ENCODE measurements at places on chromosomes 2 and 18.

- no peak for DNase-seq
Measured at GRCh38 chr2:24914713-24915112, 5.3 kb downstream of the ADCY3 start.

GRCh38 chr18:68764016-68764415 is 33.9 kb upstream of the CCDC102B start:
- DNase-seq = no peak

DNA sequence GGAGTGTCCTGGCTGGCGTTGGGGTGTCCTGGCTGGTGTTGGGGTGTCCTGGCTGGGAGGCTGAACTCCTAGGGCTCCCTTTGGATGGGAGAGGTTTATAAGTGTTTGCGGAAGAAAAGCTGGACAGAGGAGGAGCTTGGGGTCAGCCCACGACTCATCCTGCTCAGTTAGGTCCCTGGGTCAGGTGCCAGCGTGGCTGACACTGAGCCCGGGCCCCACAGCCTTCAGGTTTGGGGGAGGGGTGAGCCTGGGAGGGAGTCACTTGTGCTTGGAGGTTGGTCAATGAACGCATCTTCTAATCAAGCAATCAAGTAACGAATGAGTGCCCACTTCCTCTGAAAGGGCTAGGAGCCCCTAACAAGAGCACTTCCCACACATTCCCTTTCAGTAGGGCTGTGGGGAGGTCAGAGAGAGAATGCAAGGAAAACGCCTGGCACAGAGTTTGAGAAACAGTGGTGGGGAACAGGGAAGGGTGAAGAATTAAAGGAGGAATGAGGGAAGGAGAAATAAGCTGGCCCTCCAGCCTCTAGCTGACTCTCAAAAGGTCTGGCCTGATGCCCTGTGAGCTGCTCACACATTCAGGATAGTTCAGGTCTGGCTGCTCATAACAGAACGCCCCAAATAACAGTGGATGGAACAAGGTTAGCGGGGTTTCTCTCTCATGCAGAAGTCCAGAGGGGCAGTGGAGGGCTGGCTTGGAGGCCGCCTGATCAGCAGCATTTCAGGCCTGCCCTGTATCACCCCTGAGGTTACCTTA is 670 bp downstream of the KCNIP3 start:
- DNase-seq = no peak

GRCh38 chr2:97845818-97846217 is 132.4 kb downstream of the ZAP70 start:
- DNase-seq = no peak

DNA sequence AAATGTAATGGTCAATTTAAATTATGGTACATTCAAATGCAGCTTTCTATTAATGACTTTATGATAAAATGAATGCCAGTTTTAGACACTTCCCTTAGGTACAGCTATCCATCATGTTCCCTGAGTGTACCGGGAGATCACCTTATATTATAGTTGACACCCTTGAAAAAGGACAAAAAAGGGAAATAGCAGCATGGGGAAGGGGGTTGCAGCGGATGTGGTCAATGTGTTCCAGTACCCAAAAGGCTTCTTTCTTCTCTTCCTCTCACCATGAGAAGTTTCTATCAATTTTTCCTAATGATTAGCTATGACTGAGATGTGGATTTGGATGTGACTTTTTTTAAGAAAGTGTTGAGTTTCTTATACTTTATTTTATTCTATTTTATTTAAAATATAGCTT is 154.4 kb downstream of the CCDC85A start:
- DNase-seq = no peak

- no peak for DNase-seq
Measured at GRCh38 chr2:172374318-172375240, 52.8 kb upstream of the ITGA6 start.

- DNase-seq = no peak
Measured at GRCh38 chr2:164816900-164817299, 24.7 kb downstream of the COBLL1 start.

- no peak for DNase-seq
Measured at GRCh38 chr2:53842891-53843290, 16.9 kb downstream of the GPR75 start.

GRCh38 chr2:240936106-240936505 is 30.0 kb downstream of the CROCC2 start:
- DNase-seq = no peak

- DNase-seq = no peak
Measured at GRCh38 chr2:46117379-46117778, 179.8 kb upstream of the EPAS1 start.

DNA sequence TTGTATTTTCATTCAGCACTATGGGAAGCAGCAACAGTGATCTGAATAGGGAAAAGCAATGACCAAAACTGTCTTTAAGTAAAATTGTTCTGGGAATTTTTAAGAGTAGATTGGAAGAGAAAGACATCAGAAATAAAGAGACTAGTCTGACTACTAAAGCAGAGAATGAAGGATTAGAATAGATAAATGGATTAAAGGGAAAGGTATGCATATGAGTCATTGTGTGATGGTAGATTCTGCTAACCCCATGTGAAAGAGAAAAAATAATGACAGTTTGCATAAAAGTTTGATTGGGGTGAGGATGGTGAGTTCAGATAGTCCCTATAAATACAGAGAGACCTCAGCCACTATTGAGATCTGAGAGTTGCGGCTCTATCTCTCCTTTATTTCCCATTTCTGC is 139.6 kb upstream of the DCC start:
- DNase-seq = no peak

DNA sequence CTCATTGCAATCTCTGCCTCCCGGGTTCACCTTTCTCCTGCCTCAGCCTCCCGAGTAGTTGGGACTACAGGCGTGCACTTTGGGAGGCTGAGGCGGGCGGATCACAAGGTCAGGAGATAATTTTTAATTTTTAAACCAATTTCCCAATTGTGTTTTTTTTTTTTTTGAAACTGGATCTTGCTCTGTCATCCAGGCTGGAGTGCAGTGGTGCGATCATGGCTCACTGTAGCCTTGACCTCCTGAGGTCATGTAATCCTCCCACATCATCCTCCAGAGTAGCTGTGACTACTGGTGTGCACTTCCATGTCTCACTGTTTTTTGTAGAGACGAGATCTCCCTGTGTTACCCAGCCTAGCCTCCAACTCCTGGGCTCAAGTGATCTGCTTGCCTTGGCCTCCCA is 49.3 kb downstream of the GLS start:
- no peak for DNase-seq

DNA sequence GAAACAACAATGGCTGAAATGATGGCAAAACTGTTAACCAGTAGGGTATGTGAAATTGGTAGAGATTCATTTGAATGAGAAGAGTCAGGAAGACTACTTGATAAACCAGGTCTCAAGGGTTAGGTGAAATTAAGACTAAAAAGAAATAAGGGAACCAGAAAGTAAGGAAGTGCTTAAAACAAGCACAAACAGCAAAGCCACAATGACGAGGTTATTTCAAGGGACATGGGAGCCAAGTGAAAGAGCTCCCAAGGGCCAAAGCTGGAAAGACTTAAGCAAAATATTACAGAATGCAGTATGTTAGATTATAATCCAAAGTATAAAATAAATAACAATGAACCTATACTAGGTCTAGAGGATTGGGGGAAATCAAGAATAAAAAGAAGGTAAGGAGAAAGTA is 19.3 kb upstream of the CD302 start:
- no peak for DNase-seq

- DNase-seq = no peak
Measured at GRCh38 chr2:11155381-11156035, at the start of gene SLC66A3. Gene SLC66A3 (plus strand): TSS chr2:11155467. CDS start chr2:11155547, 80 bp downstream.

GRCh38 chr2:45264227-45265225 is 255.3 kb upstream of the SIX2 start:
- DNase-seq = no peak

DNA sequence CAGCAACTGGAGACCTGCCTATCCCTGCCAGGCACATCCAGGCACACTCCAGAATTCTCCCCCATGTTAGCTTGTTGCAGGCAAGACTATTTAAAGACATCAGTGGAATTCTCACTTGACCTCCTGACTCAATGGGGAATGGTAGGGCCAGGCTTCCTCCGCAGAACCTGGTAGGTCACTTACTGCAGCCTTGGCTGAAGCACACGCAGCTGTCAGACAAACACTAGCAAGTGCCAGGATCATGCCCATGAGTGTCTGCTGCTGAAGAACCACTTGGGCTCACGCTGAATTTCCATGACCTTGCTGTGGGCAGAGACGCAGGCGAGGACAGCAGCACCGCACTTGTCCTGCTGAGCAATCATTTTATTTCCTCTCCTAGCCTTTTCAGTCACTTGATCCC is 3.2 kb downstream of the LRRC30 start:
- no peak for DNase-seq

GRCh38 chr2:49845671-49846070 is 691.4 kb upstream of the FSHR start:
- no peak for DNase-seq

- DNase-seq = no peak
Measured at GRCh38 chr2:239268082-239268481, 132.7 kb downstream of the HDAC4 start.

DNA sequence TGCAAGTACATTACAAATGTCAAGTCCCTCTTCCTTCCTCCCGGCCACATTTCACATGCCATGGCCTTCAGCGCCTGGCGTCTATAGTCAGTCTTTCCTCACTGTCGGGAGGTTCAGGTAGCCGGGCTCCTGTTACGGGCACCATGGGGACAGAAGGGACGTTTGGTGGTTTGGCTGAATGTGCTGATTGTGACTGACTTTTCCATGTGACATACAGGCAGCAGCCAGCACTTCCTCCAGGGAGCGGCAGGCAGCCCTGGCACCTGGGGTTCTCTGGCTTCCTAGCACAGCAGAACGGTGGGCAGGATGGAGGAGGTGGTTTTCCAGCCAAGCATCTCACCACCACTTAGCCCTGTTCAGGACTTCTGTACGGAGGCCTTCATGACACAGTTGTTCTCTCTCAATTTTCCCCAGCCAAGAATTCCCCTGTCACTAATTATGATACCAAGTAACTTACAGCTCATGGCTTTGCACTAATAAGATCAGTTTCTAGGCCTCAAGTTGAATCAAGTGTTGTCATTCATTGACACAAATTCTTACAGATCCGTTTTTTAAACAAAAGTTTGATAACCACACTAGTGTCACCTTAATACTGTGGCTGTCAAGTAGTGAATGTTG is 83.9 kb upstream of the REV1 start:
- no peak for DNase-seq

- no peak for DNase-seq
Measured at GRCh38 chr2:25808006-25808383, 70.3 kb downstream of the ASXL2 start.

- DNase-seq = no peak
Measured at GRCh38 chr2:163756588-163756987, 20.8 kb upstream of the FIGN start.

DNA sequence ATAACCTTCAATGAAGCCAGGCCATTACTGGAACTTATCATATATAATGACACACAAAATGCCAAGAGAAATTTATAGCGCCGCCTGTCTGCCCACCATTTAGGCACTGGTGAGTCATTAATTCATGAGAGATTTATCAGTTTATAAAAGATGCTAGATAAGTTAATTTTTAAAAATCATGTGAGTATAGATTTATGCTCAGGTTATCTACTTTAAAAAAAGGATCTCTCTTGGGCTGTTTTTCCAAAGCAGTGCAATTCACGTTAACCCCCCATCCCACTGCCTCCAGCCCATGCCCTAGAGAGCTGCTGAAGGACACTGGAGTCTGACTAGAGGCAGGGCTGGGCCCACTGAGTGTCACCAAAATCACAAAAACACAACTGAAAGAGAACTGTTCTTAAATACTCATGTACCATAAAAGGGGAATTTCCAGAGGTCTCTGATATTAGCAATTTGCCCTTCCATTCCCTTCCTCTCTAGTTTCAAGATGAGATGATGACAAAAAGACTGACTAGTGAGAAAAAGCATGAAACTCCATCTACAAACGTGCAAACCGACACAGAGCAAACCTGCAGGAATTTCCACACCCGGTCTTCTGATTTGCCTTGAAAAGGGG is 160.8 kb downstream of the BCL2 start:
- no peak for DNase-seq

DNA sequence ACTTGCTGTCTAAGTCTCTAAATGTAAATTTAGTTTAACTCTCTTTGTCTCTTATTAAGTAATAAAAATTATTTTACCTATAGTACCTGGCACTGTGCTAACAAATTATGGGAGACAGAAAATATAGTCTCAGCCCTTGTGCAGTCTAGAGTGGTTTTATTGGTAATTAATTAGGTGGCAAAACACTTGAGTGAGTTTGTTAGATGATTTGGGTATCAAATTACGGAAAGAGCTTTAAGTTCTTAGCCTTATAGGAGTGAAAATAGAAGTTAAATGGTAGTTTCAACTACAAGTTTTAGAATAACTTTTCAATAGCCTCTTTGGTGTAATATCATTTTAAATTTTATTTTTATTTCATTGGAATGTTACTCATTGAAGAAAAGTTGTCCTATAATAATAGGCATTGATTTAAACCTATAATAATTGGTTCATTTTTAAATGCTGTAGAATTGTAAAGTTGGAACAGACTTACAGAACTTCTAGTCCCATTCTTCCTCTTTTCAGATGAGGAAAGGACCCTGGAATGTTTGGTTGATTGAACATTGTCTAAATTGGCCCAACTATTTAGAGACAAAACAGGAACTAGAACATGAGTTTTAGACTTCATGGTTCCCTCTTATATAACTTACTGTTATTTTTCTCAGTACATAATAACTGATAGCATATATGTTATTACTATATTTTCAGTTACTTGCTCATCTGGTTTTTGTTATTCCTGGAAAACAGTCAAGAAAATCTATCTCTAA is 10.2 kb upstream of the HTR2B start:
- no peak for DNase-seq

DNA sequence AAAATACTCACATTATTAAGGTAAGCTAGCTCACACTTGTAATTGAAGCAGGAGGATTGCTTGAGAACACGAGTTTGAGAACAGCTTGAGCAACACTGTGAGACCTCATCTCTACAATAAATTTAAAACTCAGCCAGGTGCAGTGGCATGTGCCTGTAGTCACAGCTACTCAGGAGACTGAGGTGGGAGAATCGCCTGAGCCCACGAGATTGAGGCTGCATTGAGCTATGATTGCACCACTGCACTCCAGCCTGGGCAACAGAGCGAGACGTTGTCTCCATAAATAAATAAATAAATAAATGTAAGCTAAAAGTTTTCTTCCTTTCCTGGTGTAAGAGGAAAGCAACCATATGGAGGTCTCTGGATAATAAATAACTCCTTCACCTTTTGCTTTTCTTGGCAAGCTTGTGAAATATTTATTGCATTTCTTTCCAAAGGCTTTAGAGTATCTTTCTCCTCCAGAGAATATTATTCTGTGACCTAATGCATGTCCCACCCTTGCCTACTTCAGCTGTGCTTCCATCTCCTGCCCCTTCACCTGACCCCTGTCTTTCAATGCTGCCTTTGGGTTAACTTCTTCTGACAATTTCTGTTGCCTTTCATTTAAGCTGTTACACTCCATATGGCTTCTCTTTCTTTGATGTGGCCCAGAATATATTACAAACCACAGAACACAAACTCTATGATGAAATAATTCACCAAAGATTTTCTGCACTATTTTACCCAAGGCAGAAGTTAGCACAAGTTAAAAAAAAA is 280.7 kb upstream of the RND3 start:
- no peak for DNase-seq

- no peak for DNase-seq
Measured at GRCh38 chr2:63486861-63487290, 101.4 kb downstream of the WDPCP start.

GRCh38 chr2:190670182-190670946 is 21.5 kb downstream of the NAB1 start:
- no peak for DNase-seq
